ENCODE measurements at places on chromosomes 7 and 10.

- DNase-seq, result no peak
Observed at GRCh38 chr7:45421806-45422205, 152.4 kb upstream of the ADCY1 start.

DNA sequence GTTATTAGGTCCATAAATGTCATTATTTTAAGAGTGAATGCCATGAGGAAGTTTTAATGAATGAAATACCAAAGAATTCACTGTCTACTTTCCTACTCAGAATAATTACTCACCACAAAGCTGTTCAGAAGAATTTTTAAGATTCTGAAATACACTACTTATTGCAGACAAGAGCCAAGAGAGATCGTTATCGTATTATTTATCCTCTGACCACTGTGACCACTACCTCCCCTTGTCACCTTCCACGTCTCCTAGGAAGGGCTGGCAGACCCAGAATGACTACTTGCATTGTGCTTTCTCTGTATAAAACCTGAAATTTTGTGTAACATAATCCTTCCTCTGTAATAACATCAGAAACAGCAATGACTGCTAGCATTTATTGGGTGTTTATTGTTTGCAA is 81.9 kb downstream of the ABCB5 start:
- DNase-seq, result no peak

GRCh38 chr7:104299323-104299722 is 29.1 kb upstream of the LHFPL3 start:
- no peak for DNase-seq

DNA sequence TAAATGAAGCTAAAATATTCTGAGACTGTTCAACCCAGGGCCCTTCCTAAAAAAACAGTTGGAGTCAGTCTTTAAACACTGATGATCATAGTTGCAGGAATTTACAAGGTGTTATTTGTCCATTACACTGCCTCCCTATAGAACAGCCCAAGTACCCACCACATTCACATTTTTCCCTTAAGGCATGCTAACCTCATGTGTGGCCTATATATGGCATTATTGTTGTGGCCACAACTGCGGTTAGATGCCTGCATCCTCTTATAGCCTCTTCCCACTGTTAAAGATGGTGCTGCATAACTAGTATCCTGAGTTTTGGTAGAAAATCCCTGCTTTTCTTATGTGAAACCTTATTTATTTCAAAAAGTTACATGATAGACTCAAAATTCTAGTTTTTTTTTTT is 287.9 kb upstream of the SEMA3A start:
- no peak for DNase-seq

GRCh38 chr10:30857803-30858202 is 173.9 kb downstream of the ZNF438 start:
- no peak for DNase-seq

DNA sequence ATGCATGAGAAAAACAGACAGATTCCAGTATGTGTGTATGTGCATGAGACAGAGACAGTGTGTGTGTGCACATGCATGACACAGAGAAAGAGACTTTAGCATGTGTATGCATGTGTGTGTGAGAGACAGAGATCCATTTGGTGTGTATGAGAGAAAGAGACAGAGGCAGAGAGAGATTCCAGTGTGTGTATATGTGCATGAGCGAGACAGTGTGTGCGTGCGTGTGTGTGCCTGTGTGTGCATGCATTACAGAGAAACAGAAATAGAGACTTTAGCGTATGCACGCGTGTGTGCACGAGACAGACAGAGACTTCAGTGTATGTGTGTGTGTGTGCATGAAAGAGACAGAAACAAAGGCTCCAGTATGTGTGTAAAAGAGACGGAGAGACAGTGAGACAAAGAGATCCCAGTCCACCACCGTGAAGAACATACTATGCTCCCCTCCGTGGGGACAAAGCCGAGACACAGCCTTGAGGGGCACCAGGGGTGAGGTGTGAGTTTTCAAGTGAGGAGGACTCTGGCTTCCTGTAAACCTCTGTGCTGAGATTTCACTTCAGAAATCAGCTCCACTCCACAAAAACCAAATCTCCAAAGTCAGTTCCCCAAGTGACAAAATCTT is 188.9 kb downstream of the GRID1 start:
- no peak for DNase-seq

- no peak for DNase-seq
Observed at GRCh38 chr7:134690016-134690415, 43.4 kb downstream of the BPGM start.

DNA sequence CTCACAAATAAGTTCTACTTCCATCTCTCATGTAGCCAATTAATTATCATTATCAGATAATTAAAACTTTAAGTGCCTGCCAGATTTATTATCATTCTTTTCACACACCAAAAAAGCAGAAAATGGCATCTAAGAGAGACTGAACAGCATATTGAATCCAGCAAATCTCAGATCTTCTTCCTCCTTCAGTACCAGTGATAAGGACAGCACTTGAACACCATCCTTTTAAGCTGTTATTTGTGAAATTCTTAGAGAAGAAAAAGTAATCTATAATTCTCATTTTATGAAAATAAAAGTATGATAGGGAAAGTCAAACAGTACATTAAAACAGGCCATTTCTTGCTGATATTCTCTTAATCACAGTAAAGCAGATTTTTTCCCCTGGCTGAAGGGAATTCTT is 104.5 kb downstream of the ELAPOR2 start:
- no peak for DNase-seq

DNA sequence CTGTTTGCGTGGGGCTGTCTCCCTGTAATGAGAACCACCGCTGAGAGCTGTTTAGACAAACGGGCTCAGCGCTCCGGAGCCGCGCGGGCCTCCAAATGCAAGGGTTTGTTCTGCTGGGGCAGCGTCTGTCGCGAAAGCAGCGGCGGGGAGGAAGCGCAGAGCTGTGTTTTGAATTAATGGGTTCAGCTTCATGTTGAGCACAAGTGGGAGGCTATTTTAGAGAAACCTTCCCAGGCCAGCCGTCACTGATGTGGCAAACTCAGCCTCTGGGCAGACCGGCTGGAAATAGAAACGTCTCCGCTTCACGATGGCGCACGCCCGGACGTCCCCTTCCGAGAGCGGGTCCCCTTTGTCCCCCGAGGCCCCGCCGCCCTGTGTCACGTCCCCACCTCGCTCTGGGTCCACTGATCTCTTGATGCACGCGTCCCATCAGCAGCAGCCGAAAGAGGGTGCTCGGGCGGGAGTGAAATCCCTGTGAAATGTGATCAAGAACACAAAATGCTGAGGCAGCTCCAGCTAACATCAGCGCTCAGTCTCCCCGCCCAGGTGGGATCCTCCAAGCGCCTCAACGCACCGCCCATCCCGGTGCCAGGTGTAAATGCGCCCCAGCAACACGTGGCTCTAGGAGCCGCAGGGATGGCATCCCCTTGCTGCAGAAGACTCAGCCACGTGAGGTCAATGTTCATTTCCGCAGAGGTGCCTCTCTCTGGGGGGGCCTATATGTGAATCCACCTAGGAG is 44.9 kb downstream of the BAMBI start:
- DNase-seq, result no peak

DNA sequence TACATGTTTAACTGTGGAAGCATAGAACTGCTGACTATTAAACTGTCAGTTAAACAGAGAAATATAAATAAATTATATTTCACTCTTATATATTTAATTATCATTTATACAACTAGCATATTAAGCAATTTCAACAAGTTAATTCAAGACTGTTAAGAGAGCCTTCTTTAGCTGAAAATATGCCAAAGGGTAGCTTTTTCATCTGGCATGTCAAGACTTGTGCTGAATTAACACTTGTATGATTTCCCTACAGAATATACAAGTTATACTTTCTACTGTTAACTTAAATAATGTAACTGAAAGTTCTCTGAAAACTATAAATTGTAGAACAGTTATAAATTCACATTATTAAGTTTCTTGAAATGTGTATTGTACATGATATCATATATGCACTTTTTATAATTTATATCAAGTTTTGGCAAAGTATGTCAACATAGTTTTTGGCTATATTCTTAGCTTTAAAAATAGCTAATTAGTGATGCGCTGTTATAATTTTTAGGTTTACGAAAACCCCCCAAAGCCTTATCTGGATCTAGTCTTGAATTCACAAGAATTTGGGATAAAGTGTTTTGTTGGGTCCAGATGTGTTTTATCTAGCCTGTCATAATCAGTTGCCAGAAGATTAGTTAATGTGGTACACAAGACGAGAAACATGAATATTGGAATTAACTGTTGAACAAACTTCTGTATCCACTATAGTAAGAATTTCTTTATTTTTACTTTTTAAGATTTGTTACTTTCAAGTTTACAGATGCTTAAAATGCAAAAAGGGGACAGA is 231.1 kb upstream of the FOXP2 start:
- no peak for DNase-seq

DNA sequence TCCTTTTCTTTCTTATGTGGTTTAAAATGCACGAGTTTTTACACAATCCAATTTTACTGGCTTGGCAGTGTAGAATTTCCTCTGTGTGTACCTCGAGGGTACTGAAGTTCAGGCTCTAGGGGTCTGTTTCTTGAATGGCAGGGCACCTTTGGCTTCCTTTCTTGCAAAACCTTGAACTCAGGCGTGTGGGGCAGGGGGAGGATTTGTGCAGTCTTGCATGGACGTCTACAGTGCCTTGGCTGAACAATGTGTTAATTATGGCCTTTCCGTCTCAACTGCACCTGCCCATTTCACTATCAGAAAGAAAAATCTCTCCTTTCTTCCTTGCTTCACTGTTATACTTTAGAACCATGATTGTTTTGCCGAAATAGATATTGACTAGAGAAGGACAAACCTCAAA is 570.9 kb downstream of the INHBA start:
- no peak for DNase-seq

GRCh38 chr10:132200344-132201110 is 13.8 kb downstream of the DPYSL4 start:
- DNase-seq, result no peak

- no peak for DNase-seq
Observed at GRCh38 chr7:44383566-44383965, 58.2 kb upstream of the CAMK2B start.

DNA sequence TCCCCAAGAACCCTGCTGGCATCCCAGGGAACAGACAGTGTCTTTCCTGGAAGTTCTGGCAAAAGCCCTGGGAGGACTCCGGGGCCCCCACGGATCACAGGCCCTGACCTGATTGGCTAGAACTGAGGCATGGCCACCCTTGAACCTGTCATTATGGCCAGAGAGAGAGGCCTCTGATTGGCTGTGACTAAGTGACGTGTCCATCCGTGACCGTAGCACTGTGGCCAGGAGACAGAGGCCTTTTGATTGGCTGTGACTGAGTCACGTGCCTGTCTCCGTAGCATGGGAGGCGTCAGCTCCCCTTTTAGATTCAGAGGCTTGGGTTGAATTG is 163.8 kb downstream of the RGS10 start:
- DNase-seq, result no peak

DNA sequence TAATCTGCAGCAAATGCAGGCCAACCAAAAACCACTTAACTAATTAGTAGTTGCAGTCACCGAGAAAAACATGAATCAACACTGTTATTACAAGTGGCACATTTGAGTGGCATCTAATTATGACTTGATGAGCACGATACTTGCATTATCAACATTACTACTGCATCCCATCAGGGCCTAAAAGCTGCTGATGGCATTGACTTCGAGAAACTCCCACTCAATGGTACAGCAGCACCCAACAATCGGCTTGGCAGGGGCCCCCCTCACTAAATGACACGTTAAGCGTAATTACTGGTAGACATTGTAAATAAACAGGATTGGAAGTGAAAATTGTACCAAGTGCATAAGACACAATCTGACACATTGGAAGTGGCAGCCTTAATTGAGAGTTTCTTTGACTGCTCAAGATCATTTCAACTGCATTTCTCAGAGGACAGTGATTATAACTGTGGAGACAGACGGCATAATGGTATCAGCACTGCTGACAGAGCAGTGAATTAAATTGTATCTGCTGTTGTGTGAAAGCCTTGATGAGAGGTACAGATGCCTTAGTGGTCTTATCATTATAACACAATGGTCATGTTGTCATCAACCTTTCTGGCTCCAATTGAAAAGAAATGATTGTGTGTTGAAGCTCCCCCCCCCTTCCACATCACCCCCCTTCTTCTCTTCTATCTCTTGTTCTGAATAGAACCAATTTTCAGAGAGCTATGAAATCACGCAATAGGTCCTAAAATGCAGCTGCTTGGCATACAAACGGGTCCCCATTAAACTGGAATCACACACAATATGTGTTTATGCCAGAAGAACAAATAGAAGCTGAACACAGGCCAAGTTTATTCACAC is 43.4 kb downstream of the SHTN1 start:
- DNase-seq, result no peak

DNA sequence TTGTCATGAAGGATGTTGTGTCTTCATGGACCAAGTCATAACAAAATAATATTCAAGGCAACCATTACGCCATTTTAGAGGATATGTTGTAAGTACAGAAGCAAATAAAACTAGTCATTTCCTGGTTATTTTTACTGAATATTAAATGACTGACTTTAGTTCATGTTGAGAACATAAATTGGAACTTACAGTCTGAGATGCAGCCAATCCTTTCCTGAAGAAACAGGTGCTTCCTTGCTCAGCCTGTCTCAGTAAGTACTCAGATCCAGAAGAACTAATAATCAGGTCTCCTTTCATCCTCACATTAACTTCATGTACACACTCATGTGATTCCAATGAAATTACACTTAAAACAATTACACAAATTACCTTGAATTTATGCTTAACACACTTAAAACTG is 12.3 kb downstream of the SEMA3A start:
- DNase-seq, result no peak

DNA sequence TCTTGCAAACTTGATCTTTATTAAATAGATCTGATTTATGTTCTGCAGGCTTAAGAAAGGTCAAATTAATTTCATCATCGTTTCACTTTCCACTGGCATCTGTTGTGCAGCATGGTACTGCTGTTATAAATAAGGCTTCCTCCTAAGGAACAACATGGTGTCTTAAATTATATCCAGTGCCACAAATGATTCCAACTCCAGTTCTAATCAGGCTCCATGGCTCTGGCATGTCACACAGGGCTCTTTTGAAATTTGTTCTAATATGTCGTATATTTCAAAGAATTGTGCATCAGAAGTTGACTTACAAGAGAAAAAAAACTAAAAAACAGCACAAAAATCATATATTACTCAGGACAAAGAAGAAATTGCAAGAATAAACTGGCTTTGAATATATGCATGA is 1090.8 kb upstream of the CELF2 start:
- DNase-seq, result no peak

Measured in CD4-positive, alpha-beta T cell (primary cell).